ENCODE measurements at places on chromosomes 7 and 10.

- DNase-seq = no peak
Measured at GRCh38 chr10:131979821-131980270, 1.9 kb downstream of the BNIP3 start.

DNA sequence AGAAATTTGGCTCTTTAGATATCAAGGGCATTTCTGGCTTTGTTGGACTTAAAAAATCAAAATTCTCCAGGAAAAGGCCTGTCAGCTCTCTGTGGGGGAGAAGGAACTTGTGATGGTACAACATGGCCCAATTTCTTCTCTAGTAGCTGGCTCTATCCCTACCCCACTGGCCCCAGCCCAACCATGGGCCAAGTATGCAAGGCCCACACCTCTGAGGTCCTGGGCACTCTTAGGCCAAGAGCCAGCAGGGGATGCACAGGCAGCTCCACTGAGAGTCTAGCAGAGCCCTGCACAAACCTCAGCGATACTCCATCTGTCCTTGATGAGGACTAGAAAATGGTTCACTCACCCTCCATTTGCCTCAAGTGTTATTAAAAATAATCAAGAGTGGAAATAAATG is 261.2 kb downstream of the C7orf25 start:
- no peak for DNase-seq

- DNase-seq = no peak
Measured at GRCh38 chr10:12241810-12242529, 46.0 kb downstream of the CDC123 start.

- no peak for DNase-seq
Measured at GRCh38 chr7:128911423-128912031, 1.0 kb upstream of the KCP start.

DNA sequence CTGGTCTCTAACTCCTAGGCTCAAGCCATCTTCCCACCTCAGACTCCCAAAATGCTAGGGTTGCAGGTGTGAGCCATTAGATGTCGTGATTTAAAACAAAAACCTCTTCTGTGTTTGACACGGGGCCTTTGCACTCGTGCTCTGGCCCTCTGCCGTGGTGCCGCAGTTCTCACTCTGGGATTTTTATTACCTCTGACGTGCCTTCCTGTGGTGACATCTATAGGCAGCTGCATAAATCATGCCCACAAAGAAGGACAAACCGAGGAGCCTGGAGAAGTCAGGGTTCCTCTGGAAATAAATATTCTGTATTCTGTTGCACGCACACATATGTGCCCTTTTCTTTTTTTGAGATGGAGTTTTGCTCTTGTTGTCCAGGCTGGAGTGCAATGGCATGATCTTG is 25.9 kb upstream of the OCM start:
- no peak for DNase-seq

- DNase-seq = no peak
Measured at GRCh38 chr10:114806562-114807391, 14.8 kb upstream of the FHIP2A start.

DNA sequence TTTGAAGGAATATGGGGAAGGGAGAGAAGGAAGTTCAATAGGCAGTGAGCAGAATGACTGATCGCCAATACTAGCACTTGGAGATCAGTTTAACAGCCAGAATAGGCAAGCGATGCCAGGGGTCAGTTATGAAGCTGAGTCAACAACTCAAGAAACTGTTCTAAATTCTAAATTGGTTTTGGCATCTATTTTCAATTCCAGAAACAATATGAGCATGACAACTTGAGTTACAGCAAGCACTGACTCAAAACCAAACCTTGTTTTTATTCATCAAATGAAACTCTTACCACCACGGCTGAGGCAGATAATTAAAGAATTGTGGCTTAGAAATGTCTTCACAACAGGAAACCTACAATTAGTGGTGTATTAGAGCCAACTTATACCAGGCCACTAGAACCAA is 180.5 kb upstream of the ASAH2 start:
- DNase-seq = no peak

DNA sequence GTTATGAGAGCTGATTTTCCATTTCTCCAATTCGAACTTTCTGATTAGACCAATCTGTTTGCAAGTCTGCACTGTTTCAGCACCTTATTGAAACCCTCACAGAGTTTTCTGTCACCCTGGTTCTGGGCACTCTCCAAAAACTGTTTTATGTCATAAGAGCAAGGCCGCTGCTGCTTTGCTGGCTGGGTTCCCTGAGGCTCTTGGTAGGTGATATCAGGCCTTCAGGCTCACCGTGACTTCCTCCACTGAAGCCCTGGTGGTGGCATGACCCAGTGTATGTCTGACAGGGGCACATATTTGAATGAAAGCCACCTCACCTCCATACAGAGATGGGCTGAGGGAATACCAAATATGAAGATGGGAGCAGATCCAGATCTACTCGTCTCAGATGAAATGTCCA is 8.3 kb downstream of the RABGEF1 start:
- DNase-seq = no peak

DNA sequence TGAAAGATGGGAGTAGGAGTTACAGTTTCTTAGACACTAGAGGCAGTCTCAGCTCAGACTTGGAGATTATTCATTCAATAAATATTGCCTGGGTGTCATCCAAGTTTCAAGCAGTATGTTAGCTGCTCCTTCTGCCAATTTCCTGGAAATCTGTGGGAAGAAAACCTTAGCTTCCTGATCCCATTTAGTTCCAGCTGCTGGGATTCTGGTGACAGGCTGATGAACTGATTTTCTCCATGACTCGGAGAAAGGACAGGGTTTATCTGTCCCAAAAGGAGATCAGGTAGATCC is 95.8 kb downstream of the CLEC2L start:
- DNase-seq = no peak
